ENCODE measurements at places on chromosomes 13 and 19. TPM values are rescaled to one million over a fixed set of nuclear protein-coding genes. Genes with fewer than 3 reads are reported as not detected.

GRCh38 chr13:24614306-24615080 lies 65.7 kb upstream of the ATP12A start:
- no peak for DNase-seq

DNA sequence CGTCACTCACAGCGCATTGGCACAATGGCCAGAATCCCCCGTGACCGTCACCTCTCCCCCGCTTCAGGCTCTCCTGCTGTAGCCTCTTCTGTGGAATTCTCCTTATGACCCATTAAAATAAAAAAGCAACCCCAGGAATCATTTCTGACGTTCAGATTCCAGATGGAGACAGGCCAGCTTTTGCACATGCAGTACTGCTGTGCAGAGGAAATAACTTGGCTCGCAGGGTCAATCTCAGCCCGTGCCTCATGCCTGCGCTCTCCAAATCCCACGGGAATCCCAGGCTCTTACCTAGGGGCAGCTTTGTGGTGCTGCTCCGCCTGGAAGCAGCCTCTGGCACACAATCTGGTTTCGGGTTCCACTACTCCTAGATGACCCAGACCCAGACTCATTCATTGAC lies 32.7 kb upstream of the SOX1 start:
- no peak for DNase-seq

GRCh38 chr19:3178377-3178972 lies at the start of gene S1PR4:
S1PR4 (plus strand) TSS chr19:3178769; CDS start chr19:3178793, 24 bp downstream.
- DNase-seq = no peak

DNA sequence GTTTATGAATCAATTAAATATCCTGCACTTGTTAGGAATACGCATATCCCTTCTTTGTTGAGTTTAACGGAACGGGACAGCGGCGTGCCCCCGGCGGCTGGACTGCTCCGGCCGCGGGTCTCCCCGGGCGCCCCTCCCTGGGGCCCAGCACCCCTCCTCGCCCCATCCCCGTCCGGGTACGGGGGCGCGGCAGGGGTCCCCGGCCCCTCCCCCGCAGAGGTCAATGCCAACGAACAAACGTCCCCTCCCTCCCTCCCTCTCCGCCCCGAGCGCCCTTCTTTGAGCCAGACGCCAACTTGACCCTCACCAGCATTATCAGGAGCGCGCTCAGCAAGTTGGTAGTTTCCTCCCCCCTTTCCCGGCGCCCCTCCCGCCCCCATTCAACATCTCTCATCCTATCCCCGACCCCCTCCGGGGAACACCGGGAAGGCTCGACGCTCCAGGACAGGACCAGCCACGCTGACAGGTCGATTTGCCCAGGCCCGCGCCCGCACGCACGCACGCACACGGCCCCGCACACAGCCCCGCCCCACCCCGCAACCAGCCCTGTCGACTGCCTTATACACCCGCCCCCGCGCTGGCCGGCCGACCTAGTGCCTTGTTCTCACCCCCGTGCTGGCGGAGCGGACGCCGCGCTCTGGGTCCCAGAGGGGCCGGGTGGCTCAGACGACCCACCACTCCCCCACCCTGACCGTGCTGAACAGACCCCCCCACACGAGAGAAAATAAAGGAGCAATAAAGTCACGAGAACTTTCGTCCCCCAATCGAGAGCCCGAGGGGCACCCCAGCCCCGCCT lies 5.0 kb downstream of the LYL1 start:
- no peak for DNase-seq

- DNase-seq = no peak
Measured at GRCh38 chr19:5694167-5694955, 4.3 kb downstream of the RPL36 start.

GRCh38 chr13:98150832-98151479 lies 8.1 kb downstream of the FARP1 start:
- DNase-seq = no peak

GRCh38 chr13:100334214-100334613 lies 245.3 kb downstream of the PCCA start:
- no peak for DNase-seq

GRCh38 chr13:26819046-26819445 lies 58.5 kb upstream of the GPR12 start:
- DNase-seq = no peak

DNA sequence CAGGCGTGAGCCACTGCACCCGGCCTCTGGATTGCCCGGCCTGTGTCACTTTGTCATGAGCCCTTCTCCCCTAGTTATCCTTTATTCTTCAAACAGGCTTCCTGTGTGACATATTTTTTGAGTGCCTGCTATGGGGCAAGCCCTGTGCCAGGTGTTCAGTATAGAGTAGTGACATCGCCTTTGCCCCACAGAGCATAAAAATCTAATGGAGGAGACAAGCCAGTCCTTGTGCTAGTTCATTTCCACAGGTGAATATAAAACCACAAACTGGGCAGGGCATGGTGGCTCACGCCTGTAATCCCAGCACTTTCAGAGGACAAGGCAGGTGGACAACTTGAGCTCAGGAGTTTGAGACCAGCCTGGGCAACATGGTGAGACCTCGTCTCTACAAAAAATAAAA lies 43.2 kb downstream of the BBC3 start:
- no peak for DNase-seq

- DNase-seq = no peak
Measured at GRCh38 chr13:52931539-52932431, 83.3 kb upstream of the PCDH8 start.

The HTR2A gene
- not detected for total RNA-seq

The RNF113B gene
- total RNA-seq = not detected

The GJB2 gene
- 5.9 TPM for total RNA-seq

The ZNF808 gene
- 19.0 TPM for total RNA-seq

The CLEC17A gene
- total RNA-seq = not detected

The N4BP2L1 gene
- 8.9 TPM for total RNA-seq

The LNX2 gene
- total RNA-seq = 7.4 TPM

The PLK5 gene
- 0.04 TPM for total RNA-seq

The GRAMD1A gene
- 113 TPM for total RNA-seq

The ZNF544 gene
- 95.9 TPM for total RNA-seq

The NUP58 gene
- 54.0 TPM for total RNA-seq

The CAMSAP3 gene
- 10.6 TPM for total RNA-seq

The KLK1 gene
- not detected for total RNA-seq

The IGFL4 gene
- 0.25 TPM for total RNA-seq

Data from cardiac muscle cell (in vitro differentiated cells and primary cell).